ENCODE measurements at places on chromosomes 2 and 18. TPM values are rescaled to one million over a fixed set of nuclear protein-coding genes. Genes with fewer than 3 reads are reported as not detected.
A peak's percentile ranks its signal among the peaks of the same experiment; 100 is the strongest.

- DNase-seq = no peak
Observed at GRCh38 chr2:58701688-58702301, 460.7 kb upstream of the FANCL start.

The UCN gene
- 5.2 TPM for total RNA-seq

DNA sequence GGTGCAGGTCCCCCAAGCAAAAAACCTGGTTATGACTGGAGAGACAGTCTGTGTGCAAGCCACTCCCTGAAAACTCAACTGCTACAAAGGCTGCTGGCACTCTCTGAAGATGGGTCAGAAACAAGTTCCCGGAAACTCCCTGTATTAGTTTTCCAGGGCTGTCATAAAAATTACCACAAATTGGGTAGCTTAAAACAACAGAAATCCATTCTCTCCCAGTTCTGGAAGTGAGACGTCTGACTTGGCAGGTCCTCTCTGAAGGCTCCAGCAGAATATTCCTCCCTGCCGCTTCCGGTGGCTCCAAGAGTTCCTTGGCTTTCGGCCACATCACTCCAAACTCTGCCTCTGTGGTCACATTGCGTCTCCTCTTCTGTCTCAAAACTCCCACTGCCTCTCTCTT lies 30.1 kb upstream of the SERPINE2 start:
- DNase-seq = no peak

DNA sequence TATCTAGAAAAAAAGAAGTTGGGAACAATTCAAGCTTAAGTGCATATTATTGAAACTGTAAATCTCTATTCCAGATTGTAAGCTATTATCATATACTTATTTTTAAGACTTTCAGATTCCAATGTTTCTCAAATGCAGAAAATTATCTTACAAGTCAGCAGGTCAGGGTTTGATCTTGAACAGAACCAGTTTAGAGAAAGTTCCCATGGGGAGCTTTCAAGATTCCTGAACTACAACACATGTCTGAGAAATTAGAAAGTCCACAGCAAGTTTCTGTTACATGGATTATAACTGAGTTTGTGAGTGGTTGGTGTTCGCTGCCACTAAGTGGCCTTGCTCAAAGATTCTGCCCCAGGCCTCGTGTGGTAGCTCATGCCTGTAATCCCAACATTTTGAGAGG lies 31.6 kb upstream of the SP3 start:
- DNase-seq = no peak

The IL1RL1 gene
- 6.3 TPM for total RNA-seq

GRCh38 chr2:167853717-167854116 lies 393.7 kb downstream of the STK39 start:
- no peak for DNase-seq

The COL5A2 gene
- 11.5 TPM for total RNA-seq

GRCh38 chr2:14601156-14601770 lies 31.3 kb upstream of the LRATD1 start:
- DNase-seq = no peak

GRCh38 chr2:152307863-152308262 lies 27.1 kb upstream of the FMNL2 start:
- no peak for DNase-seq

- no peak for DNase-seq
Observed at GRCh38 chr2:32852856-32853255, 93.9 kb upstream of the LTBP1 start.

The RTTN gene
- total RNA-seq = 15.3 TPM

DNA sequence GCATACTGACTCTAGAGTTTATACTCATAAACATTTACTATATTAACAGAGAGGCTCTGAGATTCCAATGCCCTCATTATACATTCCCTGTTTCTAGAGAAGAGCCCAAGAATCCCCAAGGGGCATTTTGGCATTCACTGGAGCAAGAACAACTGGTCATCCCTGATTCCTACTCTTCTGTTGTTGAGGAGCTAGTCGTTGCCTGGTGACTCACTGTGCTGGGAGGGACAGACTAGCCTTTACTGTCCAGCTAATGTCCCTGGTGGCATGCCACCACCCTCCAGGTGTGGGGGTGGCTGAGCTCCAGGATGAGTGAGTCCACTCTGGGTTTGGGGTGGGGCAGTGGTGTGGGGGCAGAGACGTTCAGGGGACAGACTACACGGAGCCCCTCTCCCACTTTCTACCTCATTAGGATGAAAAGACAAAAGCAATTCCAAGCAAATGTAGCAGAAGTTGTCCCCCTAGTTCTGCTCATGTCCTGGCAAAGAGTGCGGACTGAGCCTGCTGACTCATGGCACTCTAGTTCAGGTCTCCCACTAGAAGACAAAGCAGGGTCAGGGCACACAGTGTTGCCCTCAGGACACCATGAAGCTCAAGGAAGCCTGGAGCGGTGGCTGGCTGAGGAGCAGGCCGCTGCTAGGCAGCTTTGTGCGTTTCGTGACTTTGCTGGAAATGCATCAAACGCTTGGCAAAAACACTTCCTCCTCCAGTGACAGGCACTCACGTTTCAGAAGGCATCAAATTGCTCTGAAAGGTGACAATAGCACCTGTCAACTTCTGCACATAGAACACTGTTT lies 49.4 kb downstream of the RHOB start:
- DNase-seq = no peak

GRCh38 chr2:102841107-102841840 lies 79.4 kb downstream of the TMEM182 start:
- no peak for DNase-seq

The ERICH2 gene
- total RNA-seq = not detected

DNA sequence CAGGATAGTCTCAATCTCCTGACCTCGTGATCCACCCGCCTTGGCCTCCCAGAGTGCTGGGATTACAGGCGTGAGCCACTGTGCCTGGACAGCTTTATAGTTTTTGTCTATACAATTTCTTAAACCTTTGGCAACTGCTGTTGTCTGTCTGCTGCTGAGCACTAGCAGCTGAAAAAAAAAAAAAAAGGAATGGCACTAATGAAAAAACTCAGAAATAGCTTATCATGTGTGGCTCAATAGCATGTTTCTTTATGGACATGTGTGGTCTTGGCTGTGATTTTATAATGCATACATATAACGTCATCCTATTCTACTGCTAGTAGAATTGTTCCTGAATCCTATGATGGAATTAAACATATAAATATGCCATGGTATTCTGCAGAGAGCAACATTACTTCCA lies 231.2 kb downstream of the TPGS2 start:
- no peak for DNase-seq

DNA sequence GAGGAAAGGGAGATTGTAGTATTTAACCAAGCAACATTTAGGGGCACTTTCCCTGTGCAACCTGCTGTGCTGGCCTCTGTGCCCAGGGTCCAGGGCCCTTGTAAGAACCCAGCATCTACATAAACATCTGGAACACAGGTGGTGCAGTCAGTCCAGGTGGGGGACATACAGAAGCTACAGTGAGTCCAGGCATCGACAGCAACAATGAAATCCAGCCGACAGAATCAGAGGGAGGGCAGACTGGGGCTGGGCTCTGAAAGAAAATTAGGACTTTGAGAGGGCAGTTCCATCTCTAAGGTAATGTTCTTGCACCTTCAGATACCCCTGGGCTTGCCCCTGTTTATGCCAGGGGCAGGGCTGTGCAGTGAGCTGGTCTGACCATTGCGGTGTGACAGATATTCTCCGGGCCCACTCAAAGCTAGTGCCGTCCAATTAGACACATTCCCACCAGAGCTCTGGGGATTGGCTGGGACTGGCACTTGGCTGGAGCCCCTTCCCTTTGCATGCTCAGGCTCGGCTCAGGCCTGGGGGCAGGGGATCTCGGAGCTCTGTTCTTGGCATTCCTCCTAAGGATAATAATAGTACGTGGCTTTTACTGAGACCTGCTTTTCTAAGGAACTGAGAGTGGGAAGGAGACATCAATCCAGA lies 5.4 kb downstream of the LBH start:
- DNase-seq = peak; percentile 14

The TNFRSF11A gene
- 29.6 TPM for total RNA-seq

All from Peyer's patch (tissue), 4 donors.